ENCODE measurements at places on chromosomes 2 and 18.

GRCh38 chr2:175400975-175401374, 219.5 kb upstream of the ATP5MC3 start:
- H3K4me1 ChIP-seq: no peaks in the 10 kb centered on the region
- H3K36me3 ChIP-seq: no peaks in the 10 kb centered on the region
- no peak overlapping the region for H3K27ac ChIP-seq
- no peaks in the 10 kb centered on the region for H3K27me3 ChIP-seq

GRCh38 chr2:223853425-223853837, 16.0 kb upstream of the AP1S3 start:
- H3K36me3 ChIP-seq: no peaks in the 10 kb centered on the region
- no peaks in the 10 kb centered on the region for H3K27me3 ChIP-seq
- H3K4me1 ChIP-seq: no peaks in the 10 kb centered on the region
- no peak overlapping the region for H3K4me3 ChIP-seq
- DNase-seq: no peak

GRCh38 chr2:226644399-226644865, 155.2 kb downstream of the IRS1 start:
- DNase-seq: no peak
- peaks cover 9% of the 10 kb centered on the region for H3K4me1 ChIP-seq
- no peaks in the 10 kb centered on the region for H3K27me3 ChIP-seq
- H3K4me3 ChIP-seq: no peak overlapping the region

DNA sequence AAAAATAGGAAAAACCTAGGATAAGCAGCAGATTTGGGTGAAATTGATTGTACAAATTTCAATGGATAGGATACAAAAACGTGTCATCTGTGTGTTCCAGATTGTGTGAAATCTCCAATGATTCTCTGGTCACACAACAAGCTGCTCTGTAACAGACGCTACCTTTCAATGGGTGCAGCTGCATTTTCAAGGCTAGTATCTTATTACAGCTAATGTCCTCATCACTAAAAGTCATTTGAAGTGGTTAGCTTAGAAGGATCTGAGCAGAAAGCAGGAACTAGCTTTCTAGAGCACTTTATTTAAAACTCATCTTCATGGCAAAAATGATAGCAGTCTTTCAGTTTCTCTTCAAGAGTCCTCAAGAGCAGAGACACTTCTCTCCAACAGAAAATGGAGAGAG, 364.6 kb downstream of the LRP1B start:
- no peak for DNase-seq
- H3K36me3 ChIP-seq: no peaks in the 10 kb centered on the region
- no peaks in the 10 kb centered on the region for H3K4me1 ChIP-seq

- no peak overlapping the region for H3K4me3 ChIP-seq
- peaks cover under 1% of the 10 kb centered on the region for H3K27me3 ChIP-seq
- DNase-seq: no peak
- H3K4me1 ChIP-seq: no peaks in the 10 kb centered on the region
- H3K36me3 ChIP-seq: no peaks in the 10 kb centered on the region
These were observed 5.2 kb upstream of the UBE2F start for GRCh38 chr2:237961637-237962036.

Measured in esophagus squamous epithelium (tissue), 5 donors.